ENCODE measurements at places on chromosomes 1 and 21. TPM values are rescaled to one million over a fixed set of nuclear protein-coding genes. Genes with fewer than 3 reads are reported as not detected.

LRRC47 gene
- 18.4 TPM for polyA plus RNA-seq

C1orf21 gene
- polyA plus RNA-seq: 32.3 TPM

ADAMTS4 gene
- polyA plus RNA-seq: 6.1 TPM

ETNK2 gene
- 6.5 TPM for polyA plus RNA-seq

S100A5 gene
- polyA plus RNA-seq: not detected

SH2D5 gene
- polyA plus RNA-seq: not detected

KCNJ6 gene
- not detected for polyA plus RNA-seq

DRAM2 gene
- polyA plus RNA-seq: 27.1 TPM

FAM177B gene
- polyA plus RNA-seq: 0.27 TPM

ADORA3 gene
- polyA plus RNA-seq: 1.2 TPM

LDLRAD2 gene
- polyA plus RNA-seq: 0.33 TPM

FRRS1 gene
- polyA plus RNA-seq: 0.50 TPM

CYP4Z1 gene
- 0.61 TPM for polyA plus RNA-seq

ELF3 gene
- polyA plus RNA-seq: 0.15 TPM

BSND gene
- polyA plus RNA-seq: not detected

All from heart left ventricle (tissue), 16 donors.